ENCODE measurements at places on chromosomes 6 and 20. TPM values are rescaled to one million over a fixed set of nuclear protein-coding genes. Genes with fewer than 3 reads are reported as not detected.

SLC32A1 gene
- total RNA-seq, result not detected

OLIG3 gene
- total RNA-seq, result not detected

MYL9 gene
- total RNA-seq, result 107 TPM

CTAGE9 gene
- 0.15 TPM for total RNA-seq

CD83 gene
- total RNA-seq, result 5.3 TPM

BHLHE23 gene
- total RNA-seq, result not detected

TRIM10 gene
- total RNA-seq, result not detected

NKAPL gene
- total RNA-seq, result not detected

DZANK1 gene
- 3.0 TPM for total RNA-seq

C6orf163 gene
- 1.3 TPM for total RNA-seq

TMX4 gene
- 34.6 TPM for total RNA-seq

NRSN1 gene
- total RNA-seq, result not detected

MCUR1 gene
- total RNA-seq, result 33.1 TPM

VSTM2L gene
- total RNA-seq, result 16.0 TPM

RBBP8NL gene
- not detected for total RNA-seq

DNMT3B gene
- total RNA-seq, result 3.5 TPM

RHAG gene
- total RNA-seq, result 0.23 TPM

MUC21 gene
- not detected for total RNA-seq

GABRR1 gene
- not detected for total RNA-seq

RRBP1 gene
- total RNA-seq, result 152 TPM

LHFPL5 gene
- total RNA-seq, result not detected

GFRA4 gene
- total RNA-seq, result not detected

SAMD3 gene
- total RNA-seq, result not detected

AKIRIN2 gene
- total RNA-seq, result 47.6 TPM

FOXF2 gene
- 12.7 TPM for total RNA-seq

SMPD2 gene
- total RNA-seq, result 50.0 TPM

CNKSR3 gene
- total RNA-seq, result 18.2 TPM

HLA-DQB1 gene
- 0.51 TPM for total RNA-seq

FAM184A gene
- total RNA-seq, result 8.7 TPM

DDO gene
- total RNA-seq, result 0.39 TPM

SLC22A16 gene
- not detected for total RNA-seq

ULBP3 gene
- total RNA-seq, result 2.4 TPM

CLPSL1 gene
- total RNA-seq, result not detected

FKBP1A gene
- total RNA-seq, result 695 TPM

PXDC1 gene
- 36.2 TPM for total RNA-seq

NHLRC1 gene
- 2.1 TPM for total RNA-seq

TSBP1 gene
- total RNA-seq, result not detected

CD24 gene
- 57.4 TPM for total RNA-seq

ZBP1 gene
- total RNA-seq, result not detected

LPIN3 gene
- total RNA-seq, result 21.0 TPM

SLC26A8 gene
- total RNA-seq, result not detected

WFDC10B gene
- total RNA-seq, result not detected

GPLD1 gene
- total RNA-seq, result 0.98 TPM

SNAP91 gene
- total RNA-seq, result 0.95 TPM

IYD gene
- total RNA-seq, result 0.03 TPM

GPX5 gene
- not detected for total RNA-seq

PNRC1 gene
- total RNA-seq, result 63.5 TPM

IL17A gene
- not detected for total RNA-seq

AGER gene
- 3.7 TPM for total RNA-seq
